Left cardiac atrium (tissue), 4 donors: ENCODE measurements at places on chromosomes 11 and 22.

DNA sequence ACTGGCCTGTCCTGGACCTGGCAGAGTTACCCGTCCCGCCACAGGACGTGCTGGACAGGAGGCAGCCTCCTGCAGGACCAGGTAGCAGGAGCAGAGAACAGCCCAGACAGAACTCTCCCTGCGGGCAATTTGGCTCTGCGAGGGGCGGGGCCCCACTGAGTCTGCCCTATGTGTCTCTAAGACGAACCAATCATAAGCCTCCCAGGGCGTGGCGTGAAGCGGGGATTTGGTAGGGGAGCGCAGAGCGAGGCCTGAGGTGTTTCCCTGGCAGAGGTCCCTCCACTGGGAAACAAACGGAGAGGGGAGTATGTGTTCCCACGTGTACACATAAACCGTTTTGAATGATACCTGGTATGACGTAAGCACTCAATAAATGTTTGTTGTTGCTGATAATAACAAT is 7.4 kb downstream of the CD82 start:
- no peak for DNase-seq

GRCh38 chr22:33697640-33698039 is 222.6 kb downstream of the LARGE1 start:
- DNase-seq, result no peak

DNA sequence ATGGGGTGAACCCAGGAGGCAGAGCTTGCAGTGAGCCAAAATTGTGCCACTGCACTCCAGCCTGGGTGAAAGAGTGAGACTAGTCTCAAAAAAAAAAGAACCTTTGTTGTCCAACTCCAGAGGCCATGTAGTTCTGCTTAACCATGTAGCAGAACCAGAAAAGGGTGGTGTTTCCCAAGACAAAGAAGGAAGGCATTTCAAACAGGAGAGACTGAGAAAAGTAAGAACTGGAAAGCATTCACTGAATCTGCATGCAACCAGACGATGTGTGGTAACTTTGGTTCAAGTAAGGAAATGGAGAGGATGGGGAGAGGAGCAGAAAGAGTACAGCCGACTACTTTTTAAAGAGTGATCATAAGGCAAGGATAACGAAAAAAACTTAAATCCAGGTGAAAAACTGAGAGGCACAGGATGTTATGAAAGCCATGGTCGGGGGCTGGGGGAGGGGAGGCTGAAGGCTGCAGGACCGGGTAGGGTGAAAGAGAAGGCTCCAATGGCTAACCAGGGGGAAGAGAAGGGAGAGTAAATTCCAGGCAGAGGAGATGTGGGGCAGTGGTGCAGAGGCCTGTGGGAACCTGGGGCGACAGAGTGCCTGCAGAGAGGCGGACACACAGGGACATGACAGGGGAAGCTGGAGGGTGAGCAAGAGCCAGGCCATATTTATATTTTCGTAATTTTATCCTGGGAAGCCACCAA is 48.8 kb downstream of the MAPK1 start:
- no peak for DNase-seq

- no peak for DNase-seq
Measured at GRCh38 chr11:47148270-47148669, 28.4 kb downstream of the ARFGAP2 start.

DNA sequence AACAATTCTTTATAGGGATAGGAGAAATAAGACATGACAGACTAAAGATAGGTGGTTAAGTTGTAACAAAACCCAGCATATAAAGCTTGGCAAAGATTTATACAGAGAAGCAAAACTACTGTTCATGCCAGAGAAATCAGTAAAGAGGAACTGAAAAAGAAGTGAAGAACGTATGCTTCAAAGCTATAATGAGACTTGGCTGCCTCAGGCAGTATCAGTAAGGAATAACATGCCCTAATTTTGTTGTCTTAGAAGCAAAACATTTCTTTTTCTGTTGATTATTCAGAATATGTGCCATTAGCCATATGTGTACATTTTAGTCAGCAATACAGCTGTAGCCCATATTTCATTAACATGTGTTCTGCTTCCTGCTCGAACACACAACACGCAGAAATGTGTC is 403.2 kb downstream of the NELL1 start:
- no peak for DNase-seq

- DNase-seq, result no peak
Measured at GRCh38 chr11:12051287-12051662, 42.8 kb upstream of the DKK3 start.

DNA sequence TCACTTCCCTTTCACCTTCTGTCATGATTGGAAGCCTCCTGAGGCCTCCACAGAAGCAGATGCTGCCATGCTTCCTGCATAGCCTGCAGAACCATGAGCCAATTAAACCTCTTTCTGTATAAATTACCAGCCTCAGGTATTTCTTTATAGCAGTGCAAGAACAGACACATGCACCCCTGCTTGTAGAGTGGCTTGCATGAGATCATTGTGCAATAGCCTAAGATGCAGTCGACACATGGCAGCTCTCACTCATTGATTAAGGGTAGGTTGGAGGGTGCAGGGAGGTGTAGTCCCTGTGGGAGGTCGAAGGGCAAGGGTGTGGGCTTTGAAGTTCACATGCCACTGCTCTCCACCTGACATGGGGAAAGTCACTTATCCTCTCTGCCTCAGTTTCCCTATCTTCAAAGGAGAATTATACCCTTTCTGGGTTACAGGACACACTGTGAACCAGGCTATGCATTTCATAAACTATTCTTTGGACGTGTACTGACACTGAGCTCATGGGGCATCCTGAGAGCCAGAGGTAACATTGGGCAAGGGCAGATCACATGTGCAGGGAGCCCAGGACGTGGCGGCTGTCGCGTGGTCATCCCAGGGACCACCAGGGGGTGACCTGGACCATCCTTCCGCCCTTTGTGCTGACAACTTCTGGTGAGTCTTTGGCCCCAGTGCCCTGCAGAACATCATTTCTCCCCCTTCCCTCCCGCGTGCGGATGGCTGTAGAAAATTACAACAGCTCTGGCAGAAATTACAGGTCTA is 69.2 kb upstream of the SHANK2 start:
- no peak for DNase-seq

GRCh38 chr22:43827003-43827735 is 15.1 kb upstream of the EFCAB6 start:
- DNase-seq, result no peak

DNA sequence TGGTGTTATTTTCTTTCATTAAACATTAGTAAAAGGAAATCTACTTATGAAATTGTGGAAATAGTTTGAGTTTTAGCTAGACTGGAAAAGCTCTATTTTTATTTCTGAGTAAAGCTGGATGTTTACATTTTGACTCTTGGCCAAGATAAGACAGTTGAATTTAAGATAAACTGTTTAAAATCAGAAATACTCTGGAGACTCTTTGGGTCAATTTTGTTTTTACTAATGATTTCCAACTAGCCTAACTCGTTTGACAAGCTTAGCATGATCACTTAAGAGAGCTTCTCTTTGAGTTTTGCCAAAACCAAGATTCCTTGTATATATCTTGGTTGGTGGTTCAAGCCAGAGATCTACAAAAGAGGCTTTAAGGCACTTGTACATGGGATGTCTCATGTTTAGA is 724.8 kb upstream of the LUZP2 start:
- no peak for DNase-seq

DNA sequence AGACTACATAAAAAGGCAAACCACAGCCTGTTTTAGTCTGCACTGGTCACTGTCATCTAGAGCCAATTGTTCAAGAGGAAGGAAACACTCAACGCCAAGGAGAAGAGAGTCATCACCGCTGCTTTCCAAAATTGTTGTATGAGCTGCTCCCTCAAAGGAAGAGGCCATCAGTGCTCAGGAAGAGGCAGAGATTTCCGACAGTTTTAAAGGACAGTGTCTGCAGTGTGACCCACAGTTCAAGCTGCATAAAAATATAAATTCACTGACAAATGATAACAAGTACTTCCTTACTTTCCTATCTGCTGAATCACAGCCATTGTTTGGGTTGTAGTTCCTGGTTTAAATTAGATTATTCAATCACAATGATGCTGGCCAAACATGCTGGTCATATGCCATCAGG is 16.4 kb downstream of the PRCP start:
- no peak for DNase-seq
